ENCODE measurements at places on chromosomes 4 and X.
A peak's percentile ranks its signal among the peaks of the same experiment; 100 is the strongest.

- DNase-seq: no peak
These were observed 1.7 kb downstream of the FGD1 start for GRCh38 chrX:54494166-54494988.

DNA sequence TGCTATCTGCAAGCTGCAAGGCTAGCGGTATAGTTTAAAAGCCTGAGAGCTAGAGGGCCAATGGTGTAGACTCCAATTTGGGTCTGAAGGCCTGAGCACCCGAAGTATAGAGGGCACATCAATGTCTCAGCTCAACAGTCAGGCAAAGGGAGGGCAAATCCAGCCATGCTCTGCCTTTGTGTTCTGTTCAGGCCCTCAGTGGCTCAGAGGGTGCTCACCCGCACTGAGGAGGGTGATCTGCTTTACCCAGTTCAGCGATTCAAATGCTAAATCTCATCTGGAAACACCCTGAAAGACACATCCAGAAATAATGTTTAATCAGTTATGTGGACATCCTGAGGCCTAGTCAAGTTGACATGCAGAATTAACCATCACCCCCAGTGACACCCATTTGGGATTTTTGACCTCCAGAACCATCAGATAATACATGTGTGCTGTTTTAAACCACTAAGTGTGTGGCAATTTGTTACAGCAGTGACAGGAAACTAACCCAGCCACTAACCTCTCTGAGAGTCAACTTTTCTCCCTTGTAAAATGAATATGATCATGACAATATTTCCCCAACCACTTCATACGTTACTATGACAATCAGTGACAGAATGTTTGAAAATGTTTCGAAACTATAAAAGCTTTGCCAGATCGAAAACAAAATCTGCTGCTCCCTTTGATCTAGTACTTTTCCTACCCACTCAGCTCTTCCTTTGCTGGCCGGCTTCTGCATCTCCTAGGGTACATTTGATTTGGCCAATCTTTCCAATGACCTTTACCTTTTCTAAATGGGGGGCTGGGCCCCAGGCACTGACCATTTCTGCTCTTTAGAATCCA, 8.4 kb upstream of the TBL1X start:
- no peak for DNase-seq

- DNase-seq: no peak
These were observed 579.2 kb downstream of the BCOR start for GRCh38 chrX:39518476-39519029.

DNA sequence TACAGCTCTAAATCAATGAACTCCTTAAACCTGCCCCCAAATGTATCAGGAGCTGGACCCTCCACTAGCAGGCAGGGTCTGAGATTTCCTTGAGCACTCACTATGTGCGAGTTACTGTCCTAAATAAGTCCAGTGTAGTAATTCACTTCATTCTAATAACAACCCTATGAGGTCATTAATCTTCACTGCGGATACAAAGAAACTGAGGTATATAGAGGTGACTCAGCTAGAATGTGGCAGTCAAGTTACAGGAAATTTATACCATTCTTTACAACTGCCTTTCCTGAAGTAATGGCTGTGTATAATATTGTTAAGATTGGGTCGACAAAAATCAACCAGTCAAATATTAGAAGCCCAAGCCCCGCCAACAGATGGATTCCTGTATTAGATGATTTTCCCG, 473.9 kb upstream of the FTHL17 start:
- peak; percentile 56 for DNase-seq

DNA sequence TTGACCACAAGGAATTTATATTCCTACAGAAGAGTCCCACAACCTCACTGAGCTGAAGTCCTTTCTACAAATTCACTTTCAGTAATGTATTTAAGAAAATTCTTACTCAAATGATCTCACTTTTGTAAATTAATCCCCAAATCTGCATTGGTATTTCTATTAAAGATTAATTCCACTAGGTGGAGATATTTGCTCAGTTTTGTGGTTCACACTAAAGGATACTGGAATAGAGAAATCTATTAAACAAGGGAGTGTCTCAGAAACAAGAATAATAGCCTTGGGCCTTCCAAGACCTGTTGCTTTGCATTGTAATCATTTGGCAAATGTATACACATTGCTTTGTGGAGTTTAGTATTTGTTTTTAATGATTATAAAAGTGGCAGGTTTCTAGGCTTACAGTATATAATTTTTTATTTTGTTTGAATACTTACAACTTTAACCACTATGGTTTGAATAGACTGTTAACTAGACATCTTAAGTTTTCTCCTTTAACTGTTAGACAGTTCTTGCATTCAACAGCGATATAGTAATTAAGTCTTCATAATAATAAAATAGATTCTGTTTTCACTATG, 25.9 kb downstream of the CFAP299 start:
- DNase-seq: peak; percentile 58

DNA sequence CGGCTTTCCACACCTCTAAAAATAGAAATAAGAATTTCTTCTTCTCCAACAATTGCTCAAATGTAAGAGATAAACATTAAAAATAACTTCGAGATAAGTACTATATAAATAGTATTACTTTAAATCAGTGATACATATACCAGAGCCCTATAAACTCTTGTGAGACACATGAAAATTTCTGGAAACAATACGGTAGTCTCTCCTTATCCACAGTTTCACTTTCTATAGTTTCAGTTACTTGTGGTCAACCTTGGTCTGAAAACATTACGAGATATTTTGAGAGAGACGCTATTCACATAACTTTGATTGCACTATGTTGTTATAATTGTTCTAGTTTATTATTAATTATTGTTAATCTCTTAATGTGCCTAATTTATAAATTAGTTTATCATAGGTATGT, 101.5 kb upstream of the CXXC4 start:
- no peak for DNase-seq

- no peak for DNase-seq
These were observed 195.3 kb downstream of the MAML3 start for GRCh38 chr4:139958739-139959098.

- DNase-seq: peak; percentile 70
These were observed 57.6 kb downstream of the SLC4A4 start for GRCh38 chr4:71396382-71396781.

DNA sequence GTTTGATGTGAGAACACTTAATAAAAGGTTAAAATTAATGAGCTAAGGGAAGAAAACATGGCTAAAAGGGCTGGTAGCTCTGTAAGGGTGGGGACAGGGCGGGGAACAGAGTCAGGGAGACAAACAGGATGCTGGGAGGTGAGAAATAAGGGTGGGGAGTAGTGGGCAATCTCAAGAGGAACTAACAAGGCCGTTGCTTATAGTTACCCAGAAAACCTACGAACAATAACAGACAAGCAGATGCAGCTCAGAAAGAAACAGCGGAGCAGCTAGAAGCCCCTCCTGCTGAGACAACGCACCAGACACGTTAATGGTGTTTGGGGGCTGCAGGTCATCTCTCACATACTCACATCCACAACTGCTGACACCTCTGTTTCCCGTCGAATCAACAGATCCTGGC, 9.7 kb upstream of the KLF3 start:
- DNase-seq: no peak

- no peak for DNase-seq
These were observed 40.4 kb downstream of the BCOR start for GRCh38 chrX:40057405-40057804.

GRCh38 chr4:101807351-101807750, 16.8 kb downstream of the BANK1 start:
- DNase-seq: no peak

DNA sequence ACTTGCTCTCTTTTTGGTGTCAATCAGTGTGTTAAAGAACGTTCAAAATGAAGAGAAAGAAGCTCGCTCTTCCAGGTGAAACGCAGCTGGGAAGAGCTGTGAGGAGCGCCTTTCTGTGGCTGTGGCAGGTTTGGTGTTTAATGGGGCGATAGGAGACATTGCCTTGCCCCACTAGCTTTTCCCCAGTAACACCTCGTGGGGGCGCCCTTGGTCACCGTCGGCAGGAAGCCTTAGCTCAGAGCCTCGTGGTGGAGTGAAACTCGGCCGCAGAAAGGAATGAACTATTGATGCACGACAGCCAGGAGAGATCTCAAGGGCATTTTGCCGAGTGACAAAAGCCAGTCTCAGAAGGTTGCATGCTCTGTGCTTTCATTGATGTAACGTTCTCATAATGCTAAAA, 65.1 kb downstream of the GPR143 start:
- DNase-seq: no peak

- DNase-seq: no peak
These were observed 17.6 kb downstream of the G3BP2 start for GRCh38 chr4:75655562-75655961.

DNA sequence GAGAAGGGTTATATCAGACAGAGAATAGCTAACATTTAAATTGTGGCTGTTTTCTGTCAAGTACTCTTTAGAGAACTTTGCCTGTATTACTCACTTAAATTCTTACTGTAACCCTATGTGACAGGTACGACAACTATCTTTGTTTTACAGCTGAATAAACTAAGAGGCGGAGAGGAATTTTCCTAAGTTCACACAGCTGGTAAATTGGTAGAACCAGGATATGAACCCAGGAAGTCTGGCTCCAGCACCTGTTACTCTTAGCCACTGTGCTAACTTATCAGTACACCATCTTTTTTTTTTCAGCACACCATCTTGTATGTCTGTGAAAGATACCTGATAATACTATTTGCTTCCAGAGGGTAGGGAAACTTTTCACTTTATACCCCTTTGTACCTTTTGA, 2.0 kb upstream of the SYP start:
- no peak for DNase-seq

GRCh38 chrX:108353452-108353851, 84.8 kb downstream of the COL4A6 start:
- no peak for DNase-seq

- peak; percentile 84 for DNase-seq
These were observed 981.3 kb downstream of the C4orf33 start for GRCh38 chr4:130077275-130077674.

- no peak for DNase-seq
These were observed 26.2 kb downstream of the ARL9 start for GRCh38 chr4:56531823-56532222.

DNA sequence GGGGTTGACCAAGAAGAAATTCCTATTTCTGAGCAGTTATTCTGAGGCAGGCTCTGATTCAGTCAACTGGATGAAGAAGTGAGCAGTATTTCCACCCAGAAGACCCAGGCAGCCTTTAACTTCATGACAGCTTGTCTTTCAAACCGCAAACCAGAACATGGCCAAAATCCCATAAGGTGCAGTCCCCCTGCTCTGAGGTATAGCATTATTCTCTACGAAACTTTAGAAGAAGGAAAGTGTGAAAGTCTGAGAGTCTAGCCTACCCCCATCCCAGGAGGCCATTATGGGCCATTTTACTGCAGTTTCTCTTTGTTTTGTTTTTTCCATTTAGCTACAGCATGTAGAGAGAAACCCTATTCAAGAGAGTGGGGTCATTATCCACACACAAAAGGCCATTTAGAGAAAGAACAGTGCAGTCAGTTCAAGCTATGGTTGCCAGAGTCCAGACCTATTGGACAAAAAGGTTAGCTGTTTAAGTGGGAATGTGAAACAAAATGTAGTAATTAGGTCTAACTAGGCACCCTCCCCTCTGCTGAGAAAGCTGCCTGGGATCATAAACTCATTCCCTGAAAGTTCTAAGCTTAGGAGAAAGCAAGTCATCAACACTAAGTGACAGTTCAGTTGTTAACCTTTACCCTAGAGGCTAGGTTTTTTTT, 52.1 kb upstream of the RASGEF1B start:
- no peak for DNase-seq

- no peak for DNase-seq
These were observed 63.4 kb downstream of the SMAD1 start for GRCh38 chr4:145545031-145545430.

- no peak for DNase-seq
These were observed 934.5 kb upstream of the TENM3 start for GRCh38 chr4:181308476-181309312.

- DNase-seq: no peak
These were observed 600.7 kb downstream of the CCSER1 start for GRCh38 chr4:90727938-90728337.

DNA sequence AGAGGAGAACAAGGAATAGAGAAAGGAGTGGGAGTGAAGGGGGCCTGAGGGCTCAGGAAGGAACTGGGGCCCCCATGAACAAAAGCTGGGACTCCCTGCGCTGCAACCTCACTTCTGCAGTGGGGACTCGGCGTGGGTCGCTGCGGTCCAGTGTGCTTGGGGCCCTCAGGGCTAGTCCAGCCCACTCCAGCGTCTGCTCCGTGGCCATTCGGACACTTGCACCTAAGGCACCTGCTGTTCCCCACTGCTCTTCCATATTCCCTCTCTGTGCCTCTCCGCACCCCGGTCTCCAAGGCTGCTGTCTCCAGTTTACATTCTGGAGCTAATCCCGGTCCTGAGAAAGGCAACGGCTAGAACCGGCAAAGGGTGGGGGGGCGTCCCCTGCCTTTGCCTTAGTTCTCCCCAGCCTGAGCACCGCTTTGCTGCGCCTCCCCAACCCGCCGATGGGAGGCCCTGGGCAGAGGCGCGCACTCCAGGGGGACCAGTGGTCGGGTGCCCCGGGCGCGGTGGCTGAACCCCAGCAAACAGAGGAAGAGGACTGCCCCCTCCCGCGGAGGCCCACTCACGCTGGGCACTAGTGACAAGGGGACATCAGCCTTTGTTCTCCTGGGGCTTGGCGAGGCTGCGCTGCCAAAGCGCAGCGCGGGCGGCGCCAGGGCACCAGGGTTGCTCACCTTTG, 327.7 kb upstream of the F9 start:
- DNase-seq: no peak

DNA sequence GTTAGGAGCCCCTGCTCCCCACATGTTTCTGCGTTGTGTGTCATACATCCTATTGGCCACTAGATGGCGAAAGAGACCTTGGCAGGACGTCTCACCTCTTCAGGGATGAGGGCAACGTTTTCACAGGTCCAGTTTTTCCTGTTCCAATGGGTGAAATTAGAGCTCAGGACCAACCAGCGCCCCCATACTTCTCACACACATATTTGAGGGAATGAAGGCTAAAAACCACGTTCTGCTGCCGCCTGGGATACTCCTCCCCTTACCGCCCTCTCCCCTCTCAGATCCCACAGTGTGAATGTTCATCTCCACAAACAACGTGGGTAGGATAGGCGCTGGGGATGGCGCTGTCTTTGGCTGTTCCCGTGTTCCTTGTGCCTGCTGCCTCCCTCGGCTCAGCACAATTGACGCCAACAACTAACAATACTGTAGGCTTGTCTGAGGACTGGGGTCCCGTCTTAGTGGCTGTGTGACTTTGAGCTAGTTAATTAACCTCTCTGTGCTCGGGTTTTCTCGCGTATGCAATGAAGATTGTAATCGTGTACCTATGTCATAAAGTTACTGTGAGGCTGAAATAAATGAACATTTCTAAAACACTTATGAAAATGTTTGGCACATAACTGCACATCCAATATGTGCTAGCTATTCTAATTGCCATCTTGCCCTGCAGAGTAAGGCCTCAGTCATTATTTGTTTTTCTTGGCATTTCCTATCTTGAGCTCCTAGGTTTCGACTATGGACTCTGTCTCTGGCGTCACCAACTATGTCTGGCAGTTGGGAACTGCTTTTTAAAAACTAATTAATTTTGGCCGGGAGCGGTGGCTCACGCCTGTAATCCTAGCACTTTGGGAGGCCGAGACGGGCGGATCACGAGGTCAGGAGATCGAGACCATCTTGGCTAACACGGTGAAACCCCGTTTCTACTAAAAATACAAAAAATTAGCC, 181.3 kb upstream of the STK26 start:
- DNase-seq: peak; percentile 55

Measured in ELR (cell line).